ENCODE measurements at places on chromosomes 1 and 21.

DNA sequence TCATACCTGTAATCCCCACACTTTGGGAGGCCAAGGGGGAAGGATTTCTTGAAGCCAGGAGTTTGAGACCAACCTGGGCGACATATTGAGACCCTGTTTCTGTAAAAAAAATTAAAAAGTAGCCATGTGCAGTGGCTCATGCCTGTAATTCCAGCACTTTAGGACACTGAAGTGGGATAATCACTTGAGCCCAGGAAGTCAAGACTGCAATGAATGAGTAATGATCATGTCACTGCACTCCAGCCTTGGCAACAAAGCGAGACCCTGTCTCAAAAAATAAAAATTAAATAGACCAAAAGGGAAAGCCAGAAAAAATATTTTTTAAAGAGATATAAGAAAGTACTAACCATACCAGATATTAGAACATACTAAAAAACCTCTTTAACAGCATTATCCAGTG lies 44.7 kb upstream of the LYPLAL1 start:
- no peak for DNase-seq

DNA sequence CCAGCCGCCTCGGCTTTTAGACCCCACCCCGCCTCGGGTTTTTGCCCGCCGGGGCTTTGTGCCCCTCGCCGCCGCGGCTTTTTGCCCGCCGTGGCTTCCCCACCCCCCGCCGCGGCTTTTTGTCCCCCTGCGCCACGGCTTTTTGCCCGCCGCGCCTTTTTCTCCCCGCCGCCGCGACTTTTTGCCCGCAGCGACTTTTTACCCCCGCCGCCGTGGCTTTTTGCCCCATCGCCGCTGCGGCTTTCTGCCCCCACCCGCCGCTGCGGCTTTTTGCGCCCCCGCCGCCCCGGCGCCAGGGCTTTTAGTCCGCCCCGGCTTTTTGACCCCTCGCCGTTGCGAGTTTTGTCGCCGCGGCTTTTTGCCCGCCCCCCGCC lies 474.4 kb downstream of the FAM72C start:
- no peak for DNase-seq

GRCh38 chr1:227546059-227546458 lies 17.3 kb upstream of the ZNF678 start:
- DNase-seq = no peak

DNA sequence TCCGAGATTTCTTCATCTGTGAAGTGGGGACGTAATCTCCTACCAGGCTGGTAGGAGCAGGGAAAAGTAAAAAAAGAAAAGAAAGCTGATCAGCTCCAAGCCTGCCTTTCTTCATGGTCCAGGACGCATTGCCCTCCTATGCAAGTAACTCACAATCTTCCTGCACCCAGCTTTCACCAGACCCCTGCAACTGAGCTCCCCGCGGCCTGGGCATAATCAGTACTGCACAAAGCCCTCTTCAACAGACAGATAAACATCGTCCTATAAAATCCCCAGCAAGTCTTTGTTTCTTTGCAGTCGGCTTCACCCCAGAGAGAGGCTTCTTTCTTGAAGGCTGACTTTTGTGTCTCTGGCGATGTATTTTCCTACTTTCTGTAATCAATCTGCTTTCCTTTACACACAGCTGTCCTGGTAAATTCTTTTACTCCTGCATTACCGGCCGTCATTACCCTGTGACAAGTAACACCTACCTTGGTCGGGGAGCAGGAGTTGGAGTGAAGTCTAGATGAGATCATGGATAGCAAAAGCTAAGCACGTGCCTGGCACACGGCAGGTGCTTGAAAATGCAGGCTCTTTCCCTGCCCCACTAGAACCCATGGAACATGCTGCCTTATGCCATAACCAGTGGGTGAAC lies 8.3 kb downstream of the PADI1 start:
- DNase-seq = no peak

DNA sequence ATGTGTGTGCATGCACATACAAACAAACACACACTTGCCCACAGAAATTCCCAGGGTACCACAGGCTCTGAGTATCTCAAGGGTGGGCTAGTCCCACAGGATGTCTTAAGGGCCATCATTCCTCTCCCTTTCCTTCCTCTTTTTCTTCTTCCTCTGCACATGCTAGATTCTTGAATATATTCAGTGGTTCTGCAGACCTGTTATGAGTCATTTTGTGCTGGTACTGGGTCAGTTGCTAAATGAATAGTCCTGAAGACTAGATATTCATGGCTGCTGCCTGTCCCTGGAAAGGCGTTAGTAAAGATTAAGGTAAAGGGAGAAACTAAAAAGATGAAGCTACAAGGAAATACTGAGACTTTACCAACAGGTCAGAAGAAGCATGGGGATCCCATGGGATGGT lies 256.7 kb upstream of the KIAA0040 start:
- DNase-seq = no peak

GRCh38 chr1:57473448-57473847 lies 49.6 kb upstream of the DAB1 start:
- no peak for DNase-seq

- no peak for DNase-seq
These were observed 85.0 kb upstream of the KCNJ15 start for GRCh38 chr21:38171723-38172344.

DNA sequence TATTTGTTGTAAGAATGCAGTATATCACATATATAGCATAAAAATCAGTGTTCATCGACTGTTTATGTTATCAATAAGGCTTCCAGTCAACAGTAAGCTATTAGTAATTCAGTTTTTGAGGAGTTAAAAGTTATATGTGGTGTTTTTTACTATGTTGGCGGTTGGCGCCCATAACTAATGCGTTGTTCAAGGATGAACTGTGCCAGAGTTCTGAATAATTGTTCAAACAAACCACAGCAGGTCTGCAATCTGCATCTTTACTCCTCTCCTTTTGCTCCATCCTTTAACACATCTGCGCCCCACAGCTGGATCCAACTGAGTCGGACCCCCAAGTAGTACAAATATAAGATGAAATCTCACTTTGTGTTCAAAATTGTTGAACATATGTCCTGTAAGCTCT lies 836.1 kb downstream of the LTN1 start:
- DNase-seq = no peak

DNA sequence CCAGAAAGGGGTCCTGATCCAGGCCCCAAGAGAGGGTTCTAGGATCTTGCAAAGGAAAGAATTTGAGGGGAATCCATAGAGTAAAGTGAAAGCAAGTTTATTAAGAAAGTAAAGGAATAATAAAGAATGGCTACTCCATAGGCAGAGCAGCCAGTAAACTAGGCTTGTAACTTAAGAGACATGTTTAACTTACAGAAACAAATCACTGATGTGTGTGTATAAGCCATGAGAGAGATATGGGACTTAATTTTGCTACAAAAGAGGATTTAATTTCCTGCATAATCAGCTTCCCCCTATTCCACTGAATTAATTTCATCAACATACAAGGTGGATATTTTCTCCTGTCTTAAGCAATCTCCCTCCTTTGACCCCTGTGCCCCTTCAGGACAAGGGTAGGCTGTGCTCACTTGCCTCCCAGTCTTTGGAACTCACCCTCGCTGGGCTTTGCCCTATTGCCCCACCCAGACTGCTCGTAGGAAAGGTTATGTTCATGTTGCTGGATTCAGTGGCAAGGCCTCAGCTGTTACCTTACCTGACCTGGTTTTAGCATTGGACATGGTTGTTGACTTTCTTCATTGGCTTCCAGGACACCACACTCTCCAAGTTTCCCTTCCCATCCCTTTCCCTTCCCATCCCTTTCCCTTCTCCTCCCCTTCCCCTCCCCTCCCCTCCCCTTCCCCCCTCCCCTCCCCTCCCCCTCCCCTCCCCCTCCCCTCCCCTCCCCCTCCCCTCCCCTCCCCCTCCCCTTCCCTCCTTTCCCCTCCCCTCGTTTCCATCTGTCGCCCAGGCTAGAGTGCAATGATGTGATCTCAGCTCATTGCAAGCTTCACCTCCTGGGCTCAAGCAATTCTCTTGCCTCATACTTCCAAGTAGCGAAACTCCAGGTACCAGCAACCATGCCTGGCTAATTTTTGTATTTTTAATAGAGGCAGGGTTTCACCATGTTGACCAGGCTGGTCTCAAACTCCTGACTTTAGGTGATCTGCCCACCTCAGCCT lies 44.6 kb downstream of the TBCE start:
- DNase-seq = no peak

GRCh38 chr1:208614610-208615009 lies 370.4 kb upstream of the PLXNA2 start:
- no peak for DNase-seq

DNA sequence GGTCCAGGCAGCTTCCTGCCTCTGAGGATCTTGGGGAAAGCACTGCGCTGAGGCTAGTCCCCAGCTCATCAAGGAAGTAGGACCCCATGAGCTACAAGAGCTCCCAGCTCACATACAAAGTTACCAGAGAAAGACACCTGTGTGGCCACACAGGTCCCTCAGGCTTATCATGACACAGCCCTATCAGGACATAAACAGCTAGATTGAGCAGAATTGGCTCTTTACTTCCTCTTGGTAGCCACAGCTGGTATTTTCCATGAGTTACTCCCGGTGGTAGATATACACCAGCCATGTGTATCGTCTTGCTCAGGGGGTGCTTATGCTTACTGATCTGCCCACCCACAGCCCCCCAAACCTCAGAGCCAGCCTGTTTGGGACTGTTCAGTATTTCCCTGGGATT lies 1.2 kb downstream of the LENEP start:
- no peak for DNase-seq

DNA sequence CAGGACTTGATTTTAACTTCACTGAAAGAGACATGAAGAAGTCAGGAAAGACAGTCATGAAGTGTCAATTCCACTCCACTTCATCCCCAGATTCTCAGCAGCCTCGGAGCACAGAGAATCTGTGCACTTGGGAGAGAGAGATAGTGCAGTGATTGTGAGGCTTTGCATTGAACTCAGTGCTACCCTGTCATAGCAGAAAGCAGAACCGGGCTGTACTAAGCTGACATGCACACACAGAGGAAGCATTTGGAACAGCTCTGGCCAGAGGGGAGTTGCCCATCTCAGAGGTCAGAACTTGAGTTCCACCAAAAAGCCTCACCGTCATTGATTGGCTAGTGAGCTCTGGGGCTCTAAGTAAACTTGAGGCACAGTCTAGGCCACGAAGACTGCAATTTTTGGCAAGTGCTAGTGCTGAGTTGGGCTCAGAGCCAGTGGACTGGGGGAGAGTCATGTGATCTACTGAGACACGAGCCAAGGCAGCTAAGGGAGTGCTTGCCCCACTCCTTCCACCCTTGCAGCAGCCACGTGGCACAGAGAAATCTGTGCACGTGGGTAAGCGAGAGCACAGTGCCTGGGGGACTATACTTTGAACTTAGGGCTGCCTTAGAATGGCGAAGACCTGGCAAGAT lies 810.2 kb upstream of the ADAMTS5 start:
- DNase-seq = no peak

DNA sequence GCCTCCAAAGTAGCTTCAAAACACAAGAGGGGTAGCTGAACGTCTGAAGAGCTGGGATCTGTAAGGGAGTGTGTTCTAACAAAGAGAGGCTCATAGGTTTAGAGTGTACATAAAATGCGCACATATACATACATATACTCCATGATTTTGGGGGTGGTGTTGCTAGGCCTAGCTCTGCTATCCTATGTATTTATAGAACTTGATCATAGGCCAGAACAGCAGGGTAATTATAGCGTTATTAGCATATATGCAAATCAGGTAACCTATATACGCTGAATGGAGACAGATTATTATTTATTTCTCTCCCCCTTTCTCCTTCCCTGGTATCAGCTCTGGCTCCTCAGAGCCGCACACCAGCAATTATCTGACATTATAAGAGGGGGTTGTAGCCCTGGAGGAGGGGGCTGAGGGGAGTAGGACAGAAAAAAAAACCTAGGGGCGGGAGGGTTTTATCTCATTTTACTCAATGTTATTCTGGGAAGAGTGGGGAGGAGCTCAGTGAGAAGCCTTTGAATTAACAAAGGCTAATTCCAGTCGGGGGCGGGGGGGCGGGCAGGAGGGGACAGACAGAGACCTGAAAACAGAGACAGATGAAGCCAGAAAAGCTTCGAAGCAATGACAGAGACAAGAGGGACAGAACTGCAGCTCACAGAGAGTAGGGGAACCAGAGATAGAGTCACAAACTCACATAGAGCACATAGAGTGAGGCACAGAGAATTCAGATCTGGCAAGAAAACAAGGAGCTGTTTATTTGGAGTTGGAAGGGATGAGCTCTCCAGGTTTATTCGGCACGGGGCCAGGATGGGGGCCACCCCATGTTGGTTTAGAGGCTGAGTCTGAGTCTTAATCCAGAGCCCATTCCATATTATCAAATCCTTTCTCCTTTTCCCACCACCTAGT lies 63.0 kb downstream of the RHBG start:
- DNase-seq = no peak

GRCh38 chr1:35659589-35659988 lies 18.3 kb upstream of the PSMB2 start:
- no peak for DNase-seq

DNA sequence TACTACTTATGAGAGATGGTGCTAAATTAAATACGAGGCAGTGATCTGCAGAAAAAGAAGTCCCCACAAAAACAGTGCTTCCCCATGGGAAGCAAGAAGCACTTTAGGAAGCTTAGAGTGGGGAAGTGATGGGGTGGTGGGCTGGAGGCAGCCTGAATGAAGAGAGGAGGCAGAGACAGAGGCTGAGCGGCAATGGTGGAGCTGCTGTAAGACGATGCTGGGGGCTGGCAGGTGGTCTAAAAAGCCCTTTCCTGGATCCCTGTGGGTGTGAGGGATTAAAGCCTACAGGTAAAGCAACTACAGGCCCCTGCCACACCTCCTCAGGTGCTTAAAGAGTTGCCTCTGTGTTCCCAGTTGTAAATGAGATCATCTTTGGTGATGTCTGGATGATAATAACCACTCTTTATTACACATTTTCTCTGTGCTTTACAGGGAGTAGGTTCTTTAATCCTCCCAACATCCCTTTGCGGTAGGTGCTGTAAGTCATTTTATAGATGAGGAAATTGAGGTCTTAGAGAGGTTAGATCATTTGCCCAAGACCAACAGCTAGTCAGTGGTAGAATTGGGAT lies 39.2 kb downstream of the CNN3 start:
- DNase-seq = no peak

DNA sequence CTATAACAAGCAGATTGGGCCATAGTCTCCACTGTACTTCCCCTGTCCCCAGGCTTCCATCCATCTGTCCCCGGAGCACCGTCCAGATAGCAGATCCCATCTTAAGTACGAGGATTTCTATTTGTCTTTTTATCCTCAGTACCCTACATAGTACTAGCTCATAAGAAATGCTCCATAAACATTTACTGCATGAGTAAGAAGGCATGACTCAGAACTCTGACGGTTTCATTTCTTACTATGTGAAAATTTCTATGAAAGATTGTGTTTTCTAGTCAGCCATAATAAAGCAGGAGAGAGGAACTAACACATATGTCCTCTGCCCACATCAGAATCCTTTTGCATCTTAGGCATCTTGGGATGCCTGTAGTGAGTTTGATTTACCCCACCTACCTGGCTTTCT lies 49.5 kb downstream of the CHD1L start:
- no peak for DNase-seq

- DNase-seq = no peak
These were observed 165.3 kb downstream of the COL24A1 start for GRCh38 chr1:85991261-85991660.

GRCh38 chr1:157269656-157270375 lies 131.6 kb upstream of the ETV3 start:
- DNase-seq = no peak

All from NCI-H1930 (cell line).